Hematopoietic multipotent progenitor cell treated with erythropoietin and hydrocortisone succinate and interleukin-3 and kit ligand, for 8 days (in vitro differentiated cells): ENCODE measurements at places on chromosomes 3 and 15.

DNA sequence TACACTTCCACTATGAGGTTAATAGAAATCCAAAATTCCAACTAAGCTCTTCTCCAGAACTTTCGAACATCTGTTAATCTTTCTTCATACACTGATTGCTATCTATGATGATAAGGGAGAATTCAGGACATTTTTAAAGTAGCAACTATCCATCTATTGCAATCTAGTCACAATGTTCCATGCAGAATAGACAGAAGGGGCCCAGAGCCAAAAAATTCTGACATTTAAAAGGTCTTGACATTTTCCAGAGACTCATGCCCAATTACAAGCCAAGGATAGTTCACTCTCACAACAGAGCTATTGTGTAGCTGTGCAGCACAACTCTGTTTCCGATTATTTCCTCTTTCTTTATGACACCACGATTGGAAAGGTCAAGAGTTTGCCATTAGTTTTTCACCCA lies 999.7 kb upstream of the ALCAM start:
- DNase-seq = no peak

GRCh38 chr3:32117320-32117719 lies 10.9 kb downstream of the GPD1L start:
- no peak for DNase-seq

- DNase-seq = no peak
Measured at GRCh38 chr15:100667405-100668347, 65.3 kb downstream of the ASB7 start.

DNA sequence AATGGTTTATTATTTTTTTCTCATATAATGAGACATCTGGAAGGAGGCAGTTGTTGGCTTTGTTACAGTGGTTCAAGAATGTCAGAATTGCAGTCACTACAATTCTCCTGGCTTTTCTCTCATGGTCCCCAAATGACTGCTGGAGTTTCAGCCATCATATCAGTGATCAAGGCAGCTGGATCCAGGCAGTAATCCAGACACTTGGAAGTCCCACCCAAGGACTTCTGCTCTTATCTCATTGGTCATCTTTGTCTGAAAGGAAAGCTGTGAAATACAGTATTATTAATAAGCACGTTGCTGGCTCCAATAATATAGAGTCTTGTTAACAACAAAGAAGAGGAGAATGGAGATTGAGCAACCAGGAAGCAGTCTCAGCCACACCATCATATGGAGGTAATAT lies 22.9 kb upstream of the MED12L start:
- no peak for DNase-seq

DNA sequence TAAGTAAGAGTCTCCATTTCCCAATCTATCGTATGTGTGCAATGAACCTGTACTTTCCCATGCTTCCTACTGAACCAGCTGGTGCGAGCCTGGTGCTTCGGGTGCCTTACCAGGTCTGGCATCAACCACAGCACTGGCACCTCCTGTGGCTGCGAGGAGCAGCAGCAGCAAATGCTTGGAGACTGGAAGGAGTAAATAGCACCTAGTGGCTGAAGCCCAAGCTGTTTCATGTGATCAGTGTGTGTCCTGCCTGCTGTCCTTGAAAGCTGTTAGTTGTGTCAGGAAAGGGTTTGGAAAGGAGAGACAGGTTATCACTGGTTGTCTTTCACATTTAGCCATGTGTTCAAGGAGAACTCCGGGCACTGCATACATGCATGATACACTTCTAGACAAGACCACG lies 31.8 kb downstream of the PCOLCE2 start:
- DNase-seq = peak; percentile 43

- no peak for DNase-seq
Measured at GRCh38 chr3:4514321-4514720, 21.2 kb downstream of the ITPR1 start.

DNA sequence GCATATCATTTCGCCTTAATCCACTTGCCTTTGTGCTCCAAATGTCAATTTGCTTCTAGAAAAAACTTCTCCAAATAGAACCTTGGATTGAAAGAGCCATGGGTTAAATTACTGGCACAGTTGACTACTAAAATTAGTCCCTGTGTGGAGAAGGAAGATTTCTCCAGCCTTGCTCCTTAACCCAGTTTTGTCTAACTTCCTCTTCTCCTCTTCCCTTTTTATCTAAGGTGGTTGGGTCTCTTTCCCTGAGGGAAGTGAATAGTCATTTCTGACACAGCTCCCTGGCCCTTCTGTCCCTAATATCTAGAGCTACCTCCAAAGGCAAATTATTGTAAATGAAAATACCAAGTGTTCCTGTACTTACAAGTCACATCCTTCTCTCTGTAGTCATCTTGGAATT lies 527.9 kb upstream of the TBL1XR1 start:
- DNase-seq = no peak

- DNase-seq = no peak
Measured at GRCh38 chr3:71438071-71438685, 145.3 kb downstream of the FOXP1 start.

DNA sequence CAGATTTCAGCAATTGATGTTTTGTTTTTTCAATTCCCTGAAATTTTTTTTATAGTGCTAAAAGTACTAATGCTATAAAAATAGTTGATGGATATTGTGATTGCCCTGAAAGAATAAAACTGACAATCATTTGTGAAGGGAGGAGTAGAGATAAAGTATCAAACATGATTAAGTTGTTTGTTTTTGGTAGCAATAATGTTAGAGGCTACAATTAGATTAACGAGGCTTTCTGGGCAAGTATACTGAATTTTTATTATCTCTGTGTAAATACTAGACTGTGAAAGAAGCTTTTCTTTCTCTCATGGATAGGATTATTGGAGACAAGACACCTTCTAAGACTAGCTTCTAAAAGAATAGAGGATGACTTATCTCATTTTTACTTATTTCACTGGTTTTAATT lies 15.6 kb downstream of the NR1D2 start:
- DNase-seq = no peak

GRCh38 chr3:37170060-37170459 lies 4.3 kb downstream of the LRRFIP2 start:
- no peak for DNase-seq

GRCh38 chr3:37899101-37899707 lies 37.5 kb downstream of the CTDSPL start:
- no peak for DNase-seq

DNA sequence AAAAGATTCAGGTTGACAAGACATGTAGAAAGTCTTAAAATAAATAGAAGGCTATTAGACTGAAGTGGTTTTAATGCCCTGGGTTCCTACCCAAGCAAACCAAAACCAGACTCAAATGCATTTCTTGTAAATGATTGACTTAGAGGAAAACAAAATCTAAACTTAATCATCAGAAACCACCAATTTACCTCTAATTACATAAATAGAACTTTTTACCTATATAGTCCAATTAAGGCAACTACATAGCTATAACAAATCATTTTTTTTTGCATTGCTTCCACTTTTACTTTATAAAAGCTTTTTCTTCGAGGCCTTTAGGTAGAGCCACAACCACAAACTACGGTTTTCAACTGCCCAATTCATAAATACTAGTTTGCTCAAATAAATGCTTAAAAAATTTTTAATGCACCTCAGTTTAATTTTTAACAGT lies 231.3 kb upstream of the ARHGEF26 start:
- DNase-seq = no peak

GRCh38 chr3:4980229-4981203 lies 1.3 kb downstream of the BHLHE40 start:
- DNase-seq = peak; percentile 90

DNA sequence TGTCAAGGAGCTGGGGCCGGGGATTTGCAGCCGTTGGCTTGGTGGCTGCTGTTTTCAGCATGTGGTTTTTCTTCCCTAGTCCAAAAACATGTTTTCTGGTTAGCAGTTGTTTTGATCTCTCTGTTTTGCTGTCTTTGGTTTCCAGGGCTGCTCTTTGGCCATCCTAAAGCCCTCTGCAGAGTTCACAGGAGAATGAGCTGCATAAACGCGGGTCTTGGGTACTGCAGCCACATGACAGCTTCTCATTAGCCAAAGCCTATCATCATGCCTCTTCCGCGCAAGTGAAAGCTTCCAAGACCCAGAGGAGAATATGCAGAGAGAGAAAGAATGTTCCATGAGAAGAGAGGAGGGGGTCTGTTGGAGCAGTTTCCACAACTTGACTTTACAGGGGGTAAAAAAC lies 138.5 kb downstream of the NTRK3 start:
- DNase-seq = no peak
